ENCODE measurements at places on chromosomes 6 and 20. TPM values are rescaled to one million over a fixed set of nuclear protein-coding genes. Genes with fewer than 3 reads are reported as not detected.

Gene SMIM26
- 129 TPM for total RNA-seq

Gene STMND1
- not detected for total RNA-seq

Gene PTK7
- total RNA-seq: 4.4 TPM

Gene NOX3
- total RNA-seq: not detected

Measured in A549 treated with RU486 at 1 μM for 4 hours (cell line).